ENCODE measurements at places on chromosomes 4 and X. TPM values are rescaled to one million over a fixed set of nuclear protein-coding genes. Genes with fewer than 3 reads are reported as not detected.

Gene EDA
- 0.54 TPM for total RNA-seq

Gene AADAT
- 9.6 TPM for total RNA-seq

Gene P2RY4
- not detected for total RNA-seq

Gene HMGB3
- total RNA-seq: 160 TPM

Gene TEX13B
- total RNA-seq: 0.08 TPM

Gene KANTR
- 1.9 TPM for total RNA-seq

Gene DUSP21
- total RNA-seq: not detected

Gene NEXMIF
- 0.01 TPM for total RNA-seq

Gene GSX2
- not detected for total RNA-seq

Gene RAB33A
- total RNA-seq: 0.11 TPM

Measured in A549 treated with dexamethasone at 1 μM for 4 hours (cell line).